ENCODE measurements at places on chromosomes 12 and 14.

- no peak for DNase-seq
Measured at GRCh38 chr12:14886271-14886670, 617 bp upstream of the MGP start.

DNA sequence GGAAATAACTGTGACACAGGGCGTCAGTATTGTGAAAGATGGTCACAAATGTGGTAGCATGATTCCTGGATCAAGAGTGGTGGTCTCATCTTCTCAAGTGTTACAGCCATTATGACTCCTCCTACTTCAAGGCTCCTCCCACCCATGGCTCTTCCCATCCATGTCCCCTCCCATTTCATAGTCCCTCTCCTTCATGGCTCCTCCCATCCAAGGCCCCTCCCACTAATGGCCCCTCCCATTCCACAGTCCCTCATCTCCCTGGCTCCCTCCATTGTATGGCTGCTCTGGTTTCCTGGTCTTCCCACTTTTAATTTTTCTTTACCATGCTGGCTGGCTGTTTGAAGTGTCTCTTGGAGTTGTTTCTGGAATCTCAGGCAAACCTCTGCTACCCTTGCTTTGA lies 1375.2 kb upstream of the TMEM132C start:
- no peak for DNase-seq

GRCh38 chr14:33924566-33925100 lies 26.2 kb downstream of the EGLN3 start:
- DNase-seq: no peak

DNA sequence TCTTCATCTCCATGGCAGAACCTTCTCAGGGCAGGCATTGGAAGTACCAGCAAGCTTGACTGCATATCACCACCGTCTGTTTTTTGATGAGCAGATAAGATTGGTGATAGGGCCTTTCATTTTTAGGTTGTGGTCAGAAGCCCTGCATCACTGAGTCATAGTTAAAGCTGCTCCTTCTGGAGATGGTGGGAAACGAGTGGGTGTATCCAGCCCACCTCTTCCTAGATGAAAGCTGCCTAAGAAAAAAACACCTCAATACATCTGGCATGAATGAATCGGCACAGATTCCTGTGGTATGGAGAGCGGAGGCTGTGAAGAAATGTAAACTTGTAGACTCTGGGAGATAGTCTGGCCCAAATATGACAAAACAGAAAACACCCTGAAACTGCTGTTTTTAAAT lies 248.7 kb upstream of the EGLN3 start:
- no peak for DNase-seq

GRCh38 chr12:110826592-110827200 lies 20.1 kb upstream of the CCDC63 start:
- DNase-seq: peak; percentile 96

- no peak for DNase-seq
Measured at GRCh38 chr14:102923201-102923924, 900 bp downstream of the AMN start.

DNA sequence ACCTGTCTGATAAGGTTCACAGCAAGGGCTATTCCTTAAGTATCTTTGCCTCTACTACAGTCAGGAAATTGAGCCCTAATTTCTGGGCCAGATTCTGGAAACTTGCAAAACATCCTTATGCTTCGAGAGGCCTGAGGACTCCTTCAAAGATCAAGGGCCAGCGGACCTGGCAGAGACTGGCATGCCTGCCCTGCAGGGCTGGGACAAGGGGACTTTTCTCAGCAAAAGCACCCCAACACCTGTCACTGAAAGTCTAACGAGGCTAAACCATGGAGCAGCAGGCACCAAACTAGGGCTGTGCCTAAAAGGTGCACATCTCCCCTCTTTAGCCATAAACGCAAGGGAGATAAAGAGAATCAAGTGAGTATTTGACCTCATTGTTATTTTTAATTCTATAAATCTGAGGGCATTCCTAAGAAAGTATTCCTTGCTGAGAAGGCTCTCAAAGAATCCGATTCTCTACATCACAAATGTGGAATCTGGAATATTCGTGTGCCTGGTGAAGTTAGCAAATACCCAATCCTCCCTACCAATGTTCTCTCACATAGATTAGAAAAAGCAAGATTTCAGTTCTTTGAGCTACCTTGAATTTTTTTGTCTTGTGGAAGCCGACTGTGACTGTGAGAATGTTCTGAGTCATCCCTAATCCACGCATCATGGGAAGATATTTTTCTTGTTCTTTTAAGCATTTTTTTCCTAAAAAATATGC lies 328.2 kb upstream of the NOVA1 start:
- no peak for DNase-seq

GRCh38 chr12:1195513-1195912 lies 204.5 kb downstream of the ERC1 start:
- no peak for DNase-seq

DNA sequence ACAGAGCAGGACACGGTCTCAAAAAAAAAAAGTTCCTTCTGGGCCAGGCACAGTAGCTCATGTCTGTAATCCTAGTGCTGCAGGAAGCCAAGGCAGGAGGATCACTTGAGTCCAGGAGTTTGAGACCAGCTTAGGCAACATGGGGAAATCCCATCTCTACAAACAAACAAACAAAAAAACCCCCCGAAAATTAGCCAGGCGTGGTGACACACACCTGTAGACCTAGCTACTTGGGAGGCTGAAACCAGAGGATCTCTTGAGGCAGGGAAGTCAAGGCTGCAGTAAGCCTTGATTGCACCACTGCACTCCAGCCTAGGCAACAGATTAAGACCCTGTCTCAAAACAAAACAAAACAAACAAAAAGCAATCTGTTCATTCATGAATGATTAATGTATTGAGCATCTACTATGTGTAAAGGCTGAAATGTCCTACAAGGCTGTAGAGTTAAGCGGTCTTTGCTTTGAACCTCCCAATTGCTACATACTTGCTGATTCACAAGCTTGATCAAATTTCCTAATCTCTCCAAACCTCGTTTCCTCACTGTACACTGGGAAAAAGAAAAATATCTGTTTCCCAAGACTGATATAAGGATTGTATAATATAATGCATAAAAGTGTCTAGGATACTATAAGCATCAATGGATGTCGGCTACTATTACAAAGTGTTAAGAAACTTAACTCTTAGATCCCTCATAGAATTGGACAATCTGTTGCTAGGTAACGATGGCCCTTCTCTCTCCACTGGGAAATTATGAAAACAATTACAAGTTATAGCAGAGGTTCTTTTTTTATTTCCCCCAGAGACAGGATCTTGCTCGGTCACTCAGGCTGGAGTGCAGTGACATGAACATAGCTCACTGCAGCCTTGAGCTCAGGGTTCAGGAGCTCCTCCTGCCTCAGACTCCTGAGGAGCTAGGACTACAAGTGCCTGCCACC lies 7.9 kb upstream of the RILPL2 start:
- no peak for DNase-seq

GRCh38 chr14:99203080-99203479 lies 68.9 kb downstream of the BCL11B start:
- DNase-seq: no peak

GRCh38 chr12:30884799-30885198 lies 41.7 kb upstream of the TSPAN11 start:
- DNase-seq: no peak

DNA sequence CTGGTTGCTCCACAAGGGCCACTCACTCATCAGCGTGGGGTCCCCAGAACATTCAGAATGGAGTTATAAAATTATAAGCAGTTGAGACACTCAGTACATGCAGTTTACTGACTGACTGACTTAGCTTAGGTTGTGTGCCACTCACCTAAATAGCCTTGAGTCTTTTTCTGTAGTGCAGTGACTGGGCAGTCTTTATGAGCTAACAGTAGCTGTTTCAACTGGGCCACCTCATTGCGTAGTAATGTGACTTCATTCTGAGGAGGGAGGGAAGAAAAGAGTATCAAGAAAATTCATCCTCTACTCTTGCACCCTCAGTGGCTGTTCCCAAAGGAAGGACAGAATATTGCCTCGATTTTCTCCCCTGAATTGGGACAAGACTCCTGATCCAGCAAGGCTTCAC lies 15.8 kb upstream of the NPFF start:
- DNase-seq: no peak

DNA sequence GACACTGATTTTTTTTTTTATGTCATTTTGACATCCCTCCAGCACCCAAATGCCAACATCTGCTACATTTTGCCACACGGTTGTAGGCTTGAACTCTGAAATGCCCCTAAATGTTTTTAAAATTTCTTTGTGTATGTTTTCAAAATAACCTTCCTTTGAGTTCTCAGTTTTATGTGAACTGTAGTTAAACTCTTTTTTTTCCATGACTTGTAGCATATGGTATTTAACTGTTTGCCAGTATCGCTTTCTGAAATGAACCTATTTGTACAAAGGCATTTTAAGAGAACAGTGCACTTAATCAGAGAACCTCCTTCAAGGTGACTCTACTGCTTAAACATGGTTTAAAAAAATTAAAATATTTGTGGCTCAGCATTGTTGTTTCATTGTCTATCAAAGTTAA lies 61.5 kb downstream of the PDE3A start:
- DNase-seq: no peak

DNA sequence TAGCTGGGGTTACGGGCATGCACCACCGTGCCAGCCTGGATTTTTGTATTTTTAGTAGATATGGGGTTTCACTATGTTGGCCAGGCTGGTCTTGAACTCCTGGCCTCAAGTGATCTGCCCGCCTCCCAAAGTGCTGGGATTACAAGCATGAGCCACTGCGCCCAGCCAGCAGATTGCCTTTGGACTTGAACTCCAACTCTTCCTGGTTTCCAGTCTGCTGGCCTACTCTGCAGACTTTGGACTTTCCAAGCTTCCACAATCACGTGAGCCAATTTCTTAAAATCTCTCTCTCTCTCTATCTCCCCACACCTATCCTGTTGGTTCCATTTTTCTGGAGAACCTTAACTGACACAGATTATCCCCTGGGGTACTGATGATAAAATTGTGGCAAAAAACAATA lies 55.0 kb downstream of the EMP1 start:
- no peak for DNase-seq

- DNase-seq: no peak
Measured at GRCh38 chr12:91918431-91918830, 227.2 kb downstream of the BTG1 start.
